ENCODE measurements at places on chromosomes 12 and 14. TPM values are rescaled to one million over a fixed set of nuclear protein-coding genes. Genes with fewer than 3 reads are reported as not detected.
A peak's percentile ranks its signal among the peaks of the same experiment; 100 is the strongest.

Gene P2RX7
- total RNA-seq: 0.18 TPM

Gene SELPLG
- total RNA-seq: not detected

Gene TMEM121
- 1.4 TPM for total RNA-seq

Gene TM7SF3
- 81.1 TPM for total RNA-seq

Gene KRT72
- not detected for total RNA-seq

Gene NXPH4
- 14.1 TPM for total RNA-seq

Gene BDKRB1
- total RNA-seq: not detected

Gene TDRD9
- not detected for total RNA-seq

Gene EFS
- 60.1 TPM for total RNA-seq

Gene MED6
- 52.5 TPM for total RNA-seq

Gene TTC9
- 9.4 TPM for total RNA-seq

Gene CLEC9A
- total RNA-seq: not detected

DNA sequence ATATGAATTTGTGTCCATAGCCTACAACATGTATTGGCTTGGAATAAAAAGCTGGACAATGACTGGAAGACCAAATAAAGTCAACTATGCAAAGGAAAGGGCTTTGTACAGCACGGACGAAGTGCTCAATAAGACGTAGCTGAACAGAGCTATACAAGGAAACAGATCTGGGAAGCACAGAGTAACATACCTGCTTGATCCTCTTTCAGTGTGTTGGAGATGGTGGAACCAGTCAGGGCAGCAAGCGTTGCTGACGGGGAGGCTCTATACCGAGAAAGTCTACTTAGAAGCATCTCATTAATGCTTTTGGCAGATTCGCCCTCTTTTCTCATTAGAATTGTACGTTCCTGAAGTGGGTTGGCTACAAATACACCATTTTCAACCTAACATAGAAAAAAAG, 99.3 kb downstream of the HECTD4 start:
- no peak for DNase-seq
- H3K27me3 ChIP-seq: no peaks in the 10 kb centered on the region
- no peak overlapping the region for H3K27ac ChIP-seq
- H3K36me3 ChIP-seq: peaks cover 10% of the 10 kb centered on the region
- no peak overlapping the region for H3K4me3 ChIP-seq
- no peaks in the 10 kb centered on the region for H3K4me1 ChIP-seq

DNA sequence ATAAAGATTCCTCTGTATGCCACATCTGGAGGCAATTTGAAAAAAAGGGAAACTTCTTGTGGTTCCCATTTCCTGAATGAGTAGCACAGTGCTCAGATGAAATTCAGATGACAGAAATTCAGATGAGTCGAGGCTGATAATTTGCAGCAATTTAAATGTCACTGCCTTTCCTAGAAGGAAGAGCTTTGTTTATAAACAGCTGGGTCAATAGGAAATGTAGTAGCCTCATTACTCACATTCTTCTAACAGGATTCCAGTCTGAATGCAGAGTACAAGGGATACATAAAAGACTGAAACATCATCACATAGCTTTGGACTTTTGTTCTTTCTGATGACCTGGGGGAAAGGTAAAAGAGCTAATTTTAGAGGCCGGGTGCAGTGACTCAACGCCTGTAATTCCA, 11.3 kb upstream of the DACT1 start:
- H3K36me3 ChIP-seq: no peaks in the 10 kb centered on the region
- H3K4me1 ChIP-seq: peaks cover 13% of the 10 kb centered on the region
- peaks cover 27% of the 10 kb centered on the region for H3K27me3 ChIP-seq
- H3K4me3 ChIP-seq: no peak overlapping the region

GRCh38 chr14:88321692-88322503, 1.2 kb downstream of the KCNK10 start:
- H3K27ac ChIP-seq: peak overlapping the region; percentile 26
- H3K36me3 ChIP-seq: no peaks in the 10 kb centered on the region
- DNase-seq: peak; percentile 53
- peak overlapping the region; percentile 73 for H3K4me3 ChIP-seq

- no peaks in the 10 kb centered on the region for H3K36me3 ChIP-seq
- DNase-seq: no peak
- H3K27ac ChIP-seq: no peak overlapping the region
These were observed 3.3 kb upstream of the ASCL1 start for GRCh38 chr12:102954134-102954533.

DNA sequence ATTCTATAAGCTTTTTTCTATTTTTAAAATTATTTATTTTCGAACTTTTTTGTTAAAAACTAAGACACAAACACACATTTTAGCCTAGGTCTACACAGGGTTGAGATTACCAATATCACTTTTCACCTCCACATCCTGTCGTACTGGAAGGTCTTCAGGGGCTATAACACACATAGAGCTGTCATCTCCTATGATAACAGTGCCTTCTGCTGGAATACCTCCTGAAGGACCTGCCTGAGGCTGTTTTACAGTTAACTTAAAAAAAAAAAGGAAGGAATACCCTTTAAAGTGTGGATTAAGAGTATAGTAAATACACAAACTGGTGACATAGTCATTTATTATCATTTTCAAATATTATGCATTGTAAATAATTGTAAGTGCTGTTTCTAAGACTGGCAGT, 43.0 kb downstream of the RASSF8 start:
- no peaks in the 10 kb centered on the region for H3K4me1 ChIP-seq
- DNase-seq: no peak
- no peaks in the 10 kb centered on the region for H3K27me3 ChIP-seq
- H3K27ac ChIP-seq: no peak overlapping the region
- H3K36me3 ChIP-seq: peaks cover 47% of the 10 kb centered on the region

DNA sequence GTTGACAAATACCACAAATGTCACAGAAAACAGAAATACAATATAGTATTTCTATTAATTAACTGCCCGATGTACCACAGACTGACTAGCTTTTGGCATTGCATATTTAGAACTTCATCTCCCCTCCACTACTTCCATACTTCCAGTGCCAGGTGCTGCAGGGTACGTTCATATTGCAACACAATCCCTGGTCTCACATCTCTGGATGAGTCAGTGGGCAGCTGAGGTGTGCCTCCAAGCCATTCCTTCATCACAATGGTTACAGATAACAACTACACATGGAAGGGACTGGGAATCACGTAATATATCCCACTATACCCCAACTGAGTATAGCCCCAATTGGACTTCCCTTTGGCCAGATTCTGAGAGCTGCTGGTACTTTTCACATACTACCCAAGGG, 31.1 kb downstream of the CCDC198 start:
- no peaks in the 10 kb centered on the region for H3K27me3 ChIP-seq
- H3K36me3 ChIP-seq: no peaks in the 10 kb centered on the region
- DNase-seq: no peak
- no peak overlapping the region for H3K4me3 ChIP-seq

DNA sequence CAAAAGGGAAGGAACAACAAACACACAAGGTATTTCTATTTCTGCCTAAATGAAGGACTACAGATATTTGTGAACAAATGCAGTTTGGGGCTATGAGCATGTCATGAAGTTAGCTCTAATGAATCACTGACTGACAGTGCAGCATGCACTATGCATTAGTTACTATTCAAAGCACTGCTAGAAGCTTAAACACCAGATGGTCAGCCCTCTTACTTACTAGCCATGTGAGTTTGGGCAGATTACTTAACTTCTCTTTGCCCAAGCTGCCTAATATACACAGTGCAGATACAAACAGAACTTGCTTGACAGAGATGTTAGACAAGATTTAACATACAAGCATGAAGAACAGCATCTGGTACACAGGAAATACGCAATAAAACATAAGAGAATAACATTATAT, 96.0 kb downstream of the ATXN2 start:
- no peak for DNase-seq
- H3K27ac ChIP-seq: no peak overlapping the region
- H3K36me3 ChIP-seq: peaks cover 74% of the 10 kb centered on the region
- H3K4me3 ChIP-seq: no peak overlapping the region
- H3K4me1 ChIP-seq: no peaks in the 10 kb centered on the region
- H3K27me3 ChIP-seq: no peaks in the 10 kb centered on the region

GRCh38 chr12:124553862-124554428, 13.5 kb downstream of the NCOR2 start:
- peaks cover 3% of the 10 kb centered on the region for H3K4me1 ChIP-seq
- no peaks in the 10 kb centered on the region for H3K36me3 ChIP-seq
- DNase-seq: no peak
- H3K27ac ChIP-seq: no peak overlapping the region

GRCh38 chr12:51421266-51421884, 3.3 kb upstream of the SLC4A8 start:
- peak; percentile 92 for DNase-seq
- H3K27ac ChIP-seq: no peak overlapping the region
- no peak overlapping the region for H3K4me3 ChIP-seq
- peaks cover 5% of the 10 kb centered on the region for H3K4me1 ChIP-seq

GRCh38 chr14:97306133-97306759, 509.1 kb downstream of the VRK1 start:
- H3K36me3 ChIP-seq: no peaks in the 10 kb centered on the region
- H3K27ac ChIP-seq: no peak overlapping the region
- H3K4me3 ChIP-seq: no peak overlapping the region
- H3K27me3 ChIP-seq: no peaks in the 10 kb centered on the region
- H3K4me1 ChIP-seq: no peaks in the 10 kb centered on the region

GRCh38 chr14:52862632-52863333, 71.4 kb upstream of the GNPNAT1 start:
- no peak for DNase-seq
- no peak overlapping the region for H3K27ac ChIP-seq
- H3K36me3 ChIP-seq: peaks cover 95% of the 10 kb centered on the region
- H3K4me1 ChIP-seq: peaks cover 12% of the 10 kb centered on the region
- peak overlapping the region; percentile 44 for H3K4me3 ChIP-seq

DNA sequence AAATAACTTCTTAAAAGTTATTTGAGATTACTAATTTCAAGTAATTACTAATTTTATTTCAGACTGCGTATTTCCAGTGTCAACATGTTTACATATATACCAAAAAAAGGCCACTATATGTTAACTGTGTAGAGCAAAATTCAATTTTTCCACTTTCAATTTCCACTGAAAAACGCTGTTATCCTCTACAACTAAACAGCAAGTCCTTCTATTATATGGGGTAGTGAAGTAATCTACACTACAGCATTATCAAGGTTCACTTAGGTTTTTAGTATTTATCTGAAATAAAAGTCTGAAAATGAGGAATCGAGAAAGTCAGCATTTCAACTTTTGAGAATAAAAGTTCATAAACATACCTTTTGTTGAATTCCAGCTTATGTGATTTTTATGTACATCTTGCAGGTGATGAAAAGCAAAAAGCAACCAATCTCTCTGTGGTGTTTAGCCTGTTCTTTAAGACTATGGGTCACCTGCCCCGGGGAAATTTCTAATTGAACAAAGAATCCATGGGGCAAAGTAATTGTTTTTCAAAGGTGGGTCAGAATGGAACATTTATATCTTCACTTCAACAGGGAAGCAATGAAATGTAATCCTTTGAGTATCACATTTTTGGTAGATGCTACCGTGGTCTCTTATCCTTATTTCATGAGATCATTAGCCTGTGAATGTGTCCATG, 3.3 kb downstream of the BTG1 start:
- peaks cover 7% of the 10 kb centered on the region for H3K4me1 ChIP-seq
- no peak for DNase-seq
- H3K36me3 ChIP-seq: peaks cover 33% of the 10 kb centered on the region
- no peak overlapping the region for H3K27ac ChIP-seq

DNA sequence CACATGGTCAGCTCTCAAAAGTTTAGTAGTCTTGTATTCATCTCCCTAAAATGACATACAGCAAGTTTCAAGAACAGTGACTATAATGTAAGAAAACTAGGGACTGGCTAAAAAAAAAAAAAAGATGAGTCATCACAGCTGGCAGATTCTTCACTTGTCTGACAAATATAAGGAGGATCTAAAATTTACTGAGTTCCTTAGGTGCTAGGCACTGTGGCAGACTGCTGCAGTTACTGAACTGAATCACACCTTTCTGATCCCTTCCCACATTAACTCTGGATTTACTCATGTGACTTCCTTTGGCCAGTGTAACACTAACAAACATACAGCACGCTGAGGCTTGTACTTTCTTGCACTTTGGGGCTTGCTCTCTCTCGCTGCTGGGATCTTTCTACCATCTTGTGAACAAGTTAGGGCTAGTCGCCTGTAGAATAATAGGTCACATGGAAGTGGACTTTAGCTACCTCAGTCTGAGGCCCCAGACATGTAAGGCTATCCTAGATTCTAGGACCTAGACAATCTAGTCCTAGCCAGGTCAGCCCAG, 32.1 kb downstream of the BAZ1A start:
- H3K27me3 ChIP-seq: no peaks in the 10 kb centered on the region
- H3K4me3 ChIP-seq: no peak overlapping the region
- peaks cover 71% of the 10 kb centered on the region for H3K36me3 ChIP-seq
- H3K4me1 ChIP-seq: no peaks in the 10 kb centered on the region
- peak; percentile 44 for DNase-seq
- no peak overlapping the region for H3K27ac ChIP-seq

DNA sequence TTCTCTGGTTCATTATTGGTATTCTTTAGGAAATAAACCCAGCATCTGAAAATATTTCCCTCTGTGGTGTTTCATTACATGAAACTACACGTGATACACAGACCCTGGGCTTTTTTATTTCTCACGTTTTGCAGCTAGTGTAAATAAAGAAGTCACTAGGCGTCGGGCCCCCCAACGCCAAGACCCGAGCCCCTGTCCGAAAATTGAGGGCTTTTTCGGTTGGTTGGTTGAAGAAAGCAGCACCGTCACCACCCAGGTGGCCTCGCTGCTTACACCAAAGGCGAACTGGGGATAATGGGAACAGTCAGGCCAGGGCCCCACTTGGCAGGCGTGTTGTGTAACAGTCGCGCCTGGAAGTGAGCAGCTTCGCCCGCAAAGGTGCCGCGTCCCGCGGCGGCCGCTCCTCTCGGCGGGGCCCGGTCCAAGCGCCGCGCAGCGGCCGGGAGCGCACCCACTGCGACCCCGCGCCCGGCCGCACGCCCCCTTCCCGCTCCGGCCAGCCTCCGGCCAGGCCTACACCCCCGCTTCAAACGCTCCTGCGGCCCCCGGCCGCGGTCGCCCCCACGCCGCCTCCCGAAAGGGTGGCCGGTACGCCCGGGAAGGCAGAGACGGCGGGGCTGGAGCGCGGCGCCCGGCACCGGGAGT, 1.2 kb downstream of the DUSP16 start:
- H3K36me3 ChIP-seq: no peaks in the 10 kb centered on the region
- no peaks in the 10 kb centered on the region for H3K4me1 ChIP-seq
- H3K4me3 ChIP-seq: peak overlapping the region; percentile 98
- peak overlapping the region; percentile 96 for H3K27ac ChIP-seq

- H3K4me3 ChIP-seq: no peak overlapping the region
- peaks cover 61% of the 10 kb centered on the region for H3K36me3 ChIP-seq
- no peak overlapping the region for H3K27ac ChIP-seq
These were observed 74.5 kb upstream of the DYNC1H1 start for GRCh38 chr14:101889898-101890297.

Data from endodermal cell (in vitro differentiated cells).